Cardiac fibroblast (primary cell): ENCODE measurements at places on chromosomes 11 and 22.

GRCh38 chr11:88341522-88342251 lies 4.2 kb upstream of the CTSC start:
- no peak for DNase-seq

- DNase-seq = peak; percentile 62
These were observed 6.9 kb downstream of the MCAT start for GRCh38 chr22:43136255-43136654.

GRCh38 chr11:84243629-84244263 lies 957.6 kb upstream of the CCDC90B start:
- DNase-seq = no peak

DNA sequence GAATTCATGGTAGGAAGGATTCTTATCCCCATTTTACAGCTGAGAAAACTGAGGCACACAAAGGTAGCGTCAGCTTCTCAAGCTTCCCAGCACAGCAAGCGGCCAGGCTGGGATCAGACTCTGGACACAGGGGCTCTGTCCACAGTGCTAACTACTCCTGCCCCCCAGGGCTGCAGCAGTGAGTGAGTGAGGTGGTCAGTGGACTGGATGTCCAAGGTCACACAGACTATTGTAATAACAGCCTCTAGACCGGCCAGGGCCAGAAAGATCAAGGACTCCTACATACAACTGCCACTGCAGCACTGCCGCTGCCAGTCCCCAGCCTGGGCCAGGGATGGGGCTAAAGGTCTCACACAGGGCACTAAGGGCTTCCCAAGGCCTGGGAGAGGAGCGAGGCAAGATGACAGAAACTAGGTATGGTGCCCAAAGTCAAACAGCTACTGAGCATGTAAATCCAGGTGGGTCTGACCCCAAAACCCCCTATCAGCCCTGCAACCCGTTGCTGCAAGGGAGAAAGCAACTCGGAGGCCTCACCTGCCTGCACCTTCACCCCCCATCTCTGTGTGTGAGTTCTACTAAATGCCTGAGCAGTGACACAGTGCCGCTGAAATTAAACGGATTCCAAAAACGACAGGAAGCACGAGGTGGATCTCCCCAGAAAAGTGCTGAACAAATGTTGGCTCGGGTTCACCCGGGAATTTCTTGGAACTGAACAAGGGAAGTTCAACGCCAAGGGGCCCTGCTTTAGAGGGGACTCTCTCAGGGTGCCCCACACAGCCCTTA lies 161.8 kb upstream of the GRK3 start:
- DNase-seq = peak; percentile 65

GRCh38 chr11:10051868-10052586 lies 242.0 kb downstream of the SBF2 start:
- peak; percentile 36 for DNase-seq

DNA sequence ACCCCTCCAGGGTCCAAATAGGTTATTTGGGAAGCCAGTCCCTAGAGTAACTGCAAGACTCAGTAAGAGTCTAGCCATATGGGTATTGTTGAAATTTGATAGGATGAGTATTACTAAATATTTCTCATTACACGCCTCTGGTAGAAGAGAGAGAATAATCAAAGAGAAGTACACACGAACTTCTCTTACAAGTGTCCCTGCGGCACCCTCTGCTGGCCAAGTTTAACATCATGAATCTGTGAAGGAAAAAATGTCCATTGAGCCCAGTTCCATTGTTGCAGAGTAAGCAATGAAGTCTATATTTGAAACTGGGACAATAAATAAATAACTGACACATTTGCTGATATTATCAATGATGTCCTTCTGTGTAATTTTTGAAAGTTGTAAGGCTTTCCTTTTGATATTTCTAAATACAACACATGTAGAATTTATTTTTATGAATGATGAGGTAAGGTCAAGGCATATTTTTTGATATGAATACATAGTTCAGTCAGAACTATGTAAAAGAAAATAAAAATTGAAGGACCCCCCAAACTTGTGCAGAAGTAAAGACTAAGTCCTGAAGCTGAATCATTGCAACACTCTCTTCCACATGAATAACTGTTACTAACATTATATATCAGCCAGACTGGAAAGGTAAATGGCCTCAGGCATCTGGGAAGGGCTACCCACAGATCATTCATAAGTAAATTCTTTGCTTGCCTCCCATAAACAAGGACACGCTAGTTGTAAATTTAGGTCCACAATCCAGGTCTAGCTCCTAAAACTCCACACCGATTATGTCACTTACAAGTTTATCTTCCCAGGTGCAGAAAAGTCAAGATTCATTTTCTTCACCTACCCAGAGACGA lies 10.0 kb downstream of the OR51L1 start:
- DNase-seq = peak; percentile 78

GRCh38 chr11:28176351-28176750 lies 68.2 kb downstream of the METTL15 start:
- DNase-seq = peak; percentile 11

GRCh38 chr22:36387959-36388726 lies at the start of gene MYH9:
MYH9 (minus strand) TSS chr22:36387967; CDS start chr22:36349236, 38,731 bp downstream.
- peak; percentile 100 for DNase-seq

GRCh38 chr22:33519974-33520903 lies 400.0 kb downstream of the LARGE1 start:
- no peak for DNase-seq

DNA sequence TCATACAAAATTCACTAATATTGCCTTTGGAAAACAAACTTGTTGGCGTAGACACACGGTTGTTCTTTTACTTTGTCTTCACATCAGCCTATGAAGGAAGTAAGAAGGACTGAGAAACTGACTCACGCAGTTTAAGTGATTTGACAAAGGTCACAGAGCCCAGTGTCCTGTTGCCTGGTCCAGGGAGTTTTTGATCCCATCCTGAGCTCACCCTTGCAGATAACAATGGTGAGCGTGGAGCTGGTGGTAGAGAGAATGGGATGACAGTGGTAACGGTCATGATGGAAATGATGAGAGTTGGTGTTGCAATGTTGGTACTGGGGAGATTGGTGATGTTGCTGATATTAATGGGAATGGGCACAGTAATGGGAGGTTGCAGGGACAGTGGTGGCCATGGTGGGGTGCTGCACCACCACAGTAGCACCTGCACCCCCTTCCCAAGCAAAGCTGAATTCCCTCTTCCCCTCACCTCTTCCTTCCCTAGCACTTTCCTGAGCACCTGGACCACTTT lies 22.0 kb downstream of the CREB3L1 start:
- DNase-seq = peak; percentile 23

DNA sequence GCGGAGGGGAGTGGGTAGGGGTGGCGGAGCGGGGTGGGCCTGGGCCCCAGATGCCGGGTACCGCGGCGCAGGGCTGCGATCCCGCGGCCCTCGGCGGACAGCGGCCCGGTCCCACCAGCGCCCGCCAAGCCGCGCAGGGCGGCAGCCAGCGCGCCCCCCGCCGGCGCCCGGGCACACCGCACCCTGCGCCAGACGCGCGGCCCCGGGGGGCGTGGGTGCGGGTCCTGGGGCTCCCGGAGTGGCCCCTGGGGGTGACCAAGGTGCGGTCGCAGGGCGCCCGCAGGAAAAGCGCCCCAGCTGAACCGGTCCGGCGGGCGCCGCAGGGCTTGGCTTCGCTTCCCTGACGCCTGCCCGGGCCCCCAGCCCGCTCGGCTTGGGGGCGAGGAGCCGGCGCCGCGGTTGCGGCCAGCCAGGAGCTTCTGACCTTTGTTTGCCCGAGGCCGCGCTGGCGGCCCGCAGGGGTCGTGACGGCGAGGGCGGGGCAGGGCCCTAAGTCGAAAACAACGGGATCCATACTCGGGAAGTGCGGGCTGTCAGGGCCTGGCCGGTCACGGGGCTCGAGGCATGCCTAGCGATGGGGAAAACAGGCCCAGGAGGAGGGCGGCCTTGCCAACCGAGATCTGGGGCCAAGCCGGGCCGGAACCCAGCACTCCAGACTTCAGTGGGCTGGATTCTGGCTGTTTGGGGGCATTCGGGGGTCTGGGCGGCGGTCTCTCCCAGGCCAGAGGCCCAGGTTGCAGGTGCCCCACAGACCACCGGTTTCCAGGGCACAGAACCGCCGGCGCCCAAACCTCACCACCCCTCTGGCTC lies 581 bp upstream of the AP5B1 start:
- DNase-seq = no peak

DNA sequence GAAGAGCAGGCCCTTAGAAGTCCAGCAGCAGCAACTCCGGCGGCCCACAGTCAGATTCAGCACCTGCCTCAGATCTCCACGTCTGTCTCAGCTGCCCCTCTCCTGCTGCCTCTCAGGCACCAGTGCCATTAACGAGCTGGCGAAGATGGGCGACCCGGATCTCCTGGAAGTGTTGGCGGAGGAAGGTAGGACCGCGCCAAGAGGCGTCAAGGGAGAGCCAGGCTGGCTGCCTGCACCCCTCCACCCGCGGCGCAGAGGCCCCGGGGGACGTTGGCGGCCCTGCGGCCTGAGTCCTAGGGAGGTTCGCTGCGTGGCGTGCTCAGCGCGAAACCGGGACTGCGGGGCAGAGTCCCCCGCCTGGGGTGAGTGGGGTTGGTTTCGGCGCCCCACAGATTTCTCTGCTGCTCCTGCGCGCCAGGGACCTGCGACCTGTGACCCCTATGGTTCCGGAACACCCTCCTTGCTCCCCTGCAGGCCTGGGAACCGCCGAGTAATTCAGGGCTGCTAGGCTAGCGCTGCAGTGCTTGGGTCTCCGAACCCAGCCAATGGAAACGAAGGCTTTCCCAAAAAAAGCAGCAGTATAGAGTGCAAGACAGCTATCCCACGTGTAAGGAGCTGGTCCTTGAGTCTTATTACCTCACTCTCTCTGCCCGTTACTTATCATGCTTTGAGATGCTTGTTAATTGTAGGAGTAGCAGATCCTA lies 615 bp downstream of the ANO5 start:
- DNase-seq = no peak
